ENCODE measurements at places on chromosomes 5 and 9.

- DNase-seq = no peak
Observed at GRCh38 chr9:75893106-75893505, 2.6 kb downstream of the PCSK5 start.

- no peak for DNase-seq
Observed at GRCh38 chr5:91386120-91386519, 3.0 kb upstream of the ARRDC3 start.

- DNase-seq = no peak
Observed at GRCh38 chr9:38285236-38285635, 107.3 kb upstream of the ALDH1B1 start.

- peak; percentile 87 for DNase-seq
Observed at GRCh38 chr5:14197056-14197455, 53.9 kb downstream of the TRIO start.

GRCh38 chr9:105087910-105088898 is 156.2 kb upstream of the SLC44A1 start:
- DNase-seq = no peak

GRCh38 chr9:104750185-104750767 is 2.8 kb downstream of the NIPSNAP3A start:
- no peak for DNase-seq

GRCh38 chr5:105836887-105837286 is 1833.8 kb downstream of the EFNA5 start:
- DNase-seq = no peak

- no peak for DNase-seq
Observed at GRCh38 chr5:129082225-129083136, 12.1 kb upstream of the ISOC1 start.

- DNase-seq = no peak
Observed at GRCh38 chr5:32100230-32100629, 73.9 kb downstream of the GOLPH3 start.

GRCh38 chr5:81530919-81531318 is 137.0 kb upstream of the ACOT12 start:
- DNase-seq = no peak

- no peak for DNase-seq
Observed at GRCh38 chr5:151456321-151456940, 9.0 kb downstream of the SLC36A1 start.

DNA sequence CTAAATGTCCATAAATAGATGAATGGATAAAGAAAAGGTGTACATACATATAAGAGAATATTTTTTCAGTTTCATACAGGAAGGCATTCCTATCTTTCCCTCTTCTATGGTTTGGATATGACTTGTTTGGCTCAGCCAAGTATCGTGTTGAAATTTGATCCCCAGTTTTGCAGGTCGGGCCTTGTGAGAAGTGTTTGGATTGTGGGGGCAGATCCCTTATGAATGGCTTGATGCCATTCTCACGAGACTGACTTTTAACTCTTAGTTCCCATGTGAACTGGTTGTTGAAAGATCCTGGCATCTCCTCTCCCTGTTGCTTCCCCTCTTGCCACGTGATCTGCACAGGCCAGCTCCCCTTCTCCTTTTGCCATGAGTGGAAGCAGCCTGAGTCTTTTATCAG is 421.1 kb upstream of the FTMT start:
- no peak for DNase-seq

DNA sequence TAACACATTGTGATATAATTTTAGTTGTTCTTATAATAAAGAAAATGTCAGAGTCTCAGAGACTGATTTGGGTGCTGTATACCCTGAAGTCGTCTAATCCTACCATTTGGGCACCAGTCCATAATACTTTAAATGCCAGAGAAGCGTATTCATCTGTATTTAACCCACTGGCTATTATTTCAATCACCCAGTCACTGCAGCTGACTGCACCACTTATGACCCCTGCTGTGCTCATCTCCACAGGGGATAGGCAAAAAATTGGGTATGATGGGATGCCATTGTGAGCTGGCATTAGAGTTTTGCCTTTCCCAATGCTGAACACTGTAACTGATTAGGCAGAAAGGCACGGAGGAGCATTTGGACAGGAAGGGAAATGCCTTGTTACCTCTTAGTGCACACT is 599.7 kb downstream of the CAAP1 start:
- DNase-seq = no peak

- no peak for DNase-seq
Observed at GRCh38 chr9:120886490-120886967, 9.5 kb upstream of the PHF19 start.

DNA sequence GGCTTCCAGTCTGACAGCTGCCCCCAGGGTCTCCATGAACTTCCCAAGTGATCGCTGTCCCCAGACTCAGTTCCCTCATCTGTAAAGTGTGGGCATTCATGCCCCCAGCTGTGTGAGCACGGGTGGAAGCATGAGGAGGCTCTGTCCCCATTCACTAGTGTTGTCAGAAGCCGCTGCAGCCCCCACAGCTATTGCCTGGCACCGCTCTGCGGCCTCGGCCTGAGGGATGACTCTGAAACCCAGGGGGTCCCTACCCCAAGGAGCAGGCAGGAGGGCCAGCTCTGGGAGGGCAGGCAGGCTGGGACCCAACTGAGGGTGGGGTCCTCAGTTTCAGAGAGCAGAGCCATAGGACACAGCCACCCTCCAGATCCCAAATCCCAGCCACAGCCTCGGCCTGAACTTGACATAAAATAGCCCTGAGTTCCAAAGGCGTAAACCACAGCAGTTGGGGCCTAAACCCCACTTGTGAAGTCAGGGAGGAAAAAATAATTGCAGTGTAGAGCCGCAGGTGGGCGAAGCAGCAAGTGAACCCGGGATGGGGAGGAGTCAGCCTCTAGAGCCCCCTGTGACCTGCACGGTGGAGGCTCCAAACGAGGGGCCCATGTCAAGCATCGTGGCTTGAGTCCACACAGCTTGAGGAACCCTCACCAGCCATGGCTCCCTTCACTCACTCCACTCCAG is 66.0 kb upstream of the ADAMTS2 start:
- no peak for DNase-seq

DNA sequence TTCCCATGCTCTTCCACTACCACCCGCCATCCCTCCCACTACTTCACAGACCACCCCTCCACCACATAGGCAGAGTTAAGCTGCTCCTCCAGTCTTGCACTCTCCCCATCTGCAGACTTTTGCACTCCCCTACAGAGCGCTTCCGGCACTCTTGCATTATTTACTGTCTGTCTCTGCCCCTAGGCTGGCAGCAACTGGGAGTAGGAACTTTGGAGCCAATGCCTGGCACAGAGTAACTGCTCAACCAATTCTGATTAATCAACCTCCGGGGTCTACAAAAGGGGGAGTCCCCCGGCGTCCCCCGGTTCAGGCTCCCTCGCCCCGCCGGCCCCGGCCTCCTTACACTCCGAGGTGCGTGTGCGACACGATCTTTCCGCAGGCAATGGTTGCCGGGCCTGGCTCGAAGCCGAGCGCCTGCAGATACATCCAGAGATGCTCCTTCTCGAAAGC is 498 bp downstream of the HAUS6 start:
- DNase-seq = peak; percentile 31

DNA sequence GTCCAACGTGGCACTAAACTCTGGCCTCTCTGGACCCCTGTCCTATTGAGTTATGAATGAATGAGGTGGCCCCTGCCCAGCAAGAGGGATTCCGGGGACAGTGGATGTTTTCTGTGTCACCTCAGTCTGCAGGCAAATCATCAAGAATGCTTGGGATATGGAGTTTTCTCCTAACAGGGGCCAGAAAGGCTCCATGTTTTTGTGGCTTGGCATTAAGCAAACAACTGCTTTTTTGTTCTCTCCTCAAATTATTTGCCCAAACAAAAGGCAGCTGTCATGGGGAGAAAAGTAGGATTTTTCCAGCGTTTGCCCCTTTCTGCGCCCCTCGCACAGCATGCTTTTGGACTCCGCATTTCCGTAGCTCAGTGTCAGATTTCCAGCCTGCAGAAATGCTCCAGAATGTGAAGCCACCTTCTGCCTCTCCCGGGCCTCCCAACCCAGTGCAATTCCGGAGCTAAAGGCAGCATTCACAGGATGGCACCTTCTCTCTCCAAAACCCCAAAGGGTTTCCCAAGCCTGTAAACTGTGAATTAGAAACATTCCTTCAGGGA is 553.3 kb downstream of the CCDC171 start:
- no peak for DNase-seq

- DNase-seq = peak; percentile 62
Observed at GRCh38 chr5:91384671-91385430, 1.7 kb upstream of the ARRDC3 start.

- DNase-seq = no peak
Observed at GRCh38 chr5:157463621-157464518, 3.9 kb downstream of the NIPAL4 start.

- DNase-seq = no peak
Observed at GRCh38 chr5:55923865-55924500, 70.8 kb downstream of the IL6ST start.

GRCh38 chr5:157860898-157861890 is 2.2 kb upstream of the CLINT1 start:
- DNase-seq = no peak

DNA sequence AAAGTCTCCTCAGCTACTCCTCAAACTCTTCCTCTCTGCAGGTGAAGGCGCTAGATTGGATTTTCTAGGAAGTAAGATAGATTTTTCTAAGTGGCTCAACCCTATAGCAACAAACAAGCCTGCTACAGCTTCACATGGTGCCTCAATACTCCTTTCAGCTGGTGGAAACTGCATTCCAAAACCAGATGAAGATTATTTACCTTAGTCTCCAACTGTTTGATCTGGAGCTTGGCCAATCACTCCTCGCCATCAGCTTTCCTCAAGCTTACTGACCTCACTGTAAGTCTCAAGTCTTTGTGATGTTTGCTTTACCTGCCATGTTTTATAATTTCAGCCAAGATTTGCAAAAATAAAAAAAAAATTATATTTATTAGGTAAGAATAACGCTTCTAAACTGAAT is 622.4 kb downstream of the CHSY3 start:
- no peak for DNase-seq

DNA sequence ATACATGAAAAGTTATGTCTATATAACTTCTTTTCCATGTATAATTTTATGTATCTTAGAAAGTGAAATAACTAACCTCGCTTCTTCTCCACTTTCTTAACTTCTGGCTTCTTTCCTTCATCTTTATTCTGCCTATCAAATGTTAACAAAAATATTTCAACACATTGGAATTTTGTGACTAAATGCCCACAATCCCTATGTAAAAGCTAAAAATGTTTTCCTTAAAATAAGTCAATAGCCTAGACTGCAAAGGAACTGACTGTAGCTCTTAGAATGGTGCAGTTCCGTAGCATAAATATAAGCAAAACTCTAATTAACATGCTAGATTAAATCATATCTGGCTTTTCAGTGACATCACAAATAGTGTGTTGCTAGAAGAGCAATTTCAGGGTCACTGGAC is 40.9 kb downstream of the PSIP1 start:
- no peak for DNase-seq

GRCh38 chr9:78430387-78430786 is 133.5 kb downstream of the PSAT1 start:
- DNase-seq = no peak

- DNase-seq = no peak
Observed at GRCh38 chr5:110255194-110255593, 471.3 kb downstream of the TMEM232 start.

DNA sequence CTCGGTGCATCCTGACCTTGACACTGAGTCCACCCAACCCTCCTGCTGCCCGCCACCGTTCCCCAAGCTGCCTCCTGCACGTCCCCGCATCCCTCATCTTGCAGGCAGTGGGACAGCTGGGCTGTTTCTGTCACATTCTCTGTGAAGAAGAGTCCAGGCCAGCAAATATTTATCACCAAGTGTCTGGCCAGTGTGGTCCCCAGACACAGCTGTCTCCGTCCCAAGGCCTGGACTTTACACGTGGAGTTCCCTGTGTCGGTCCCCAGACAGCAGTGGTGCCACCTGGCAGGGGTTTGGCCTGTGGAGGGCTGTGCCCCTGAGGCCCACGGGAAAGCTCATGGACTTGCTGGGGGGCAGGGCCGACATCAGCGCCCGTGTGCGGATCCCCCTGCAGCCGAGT is 9.2 kb upstream of the SLC12A7 start:
- no peak for DNase-seq

GRCh38 chr9:28909526-28909925 is 1336.2 kb upstream of the C9orf72 start:
- DNase-seq = no peak

GRCh38 chr9:107698779-107699178 is 209.2 kb upstream of the KLF4 start:
- DNase-seq = peak; percentile 61

- DNase-seq = no peak
Observed at GRCh38 chr5:38531518-38531917, 24.9 kb downstream of the LIFR start.

DNA sequence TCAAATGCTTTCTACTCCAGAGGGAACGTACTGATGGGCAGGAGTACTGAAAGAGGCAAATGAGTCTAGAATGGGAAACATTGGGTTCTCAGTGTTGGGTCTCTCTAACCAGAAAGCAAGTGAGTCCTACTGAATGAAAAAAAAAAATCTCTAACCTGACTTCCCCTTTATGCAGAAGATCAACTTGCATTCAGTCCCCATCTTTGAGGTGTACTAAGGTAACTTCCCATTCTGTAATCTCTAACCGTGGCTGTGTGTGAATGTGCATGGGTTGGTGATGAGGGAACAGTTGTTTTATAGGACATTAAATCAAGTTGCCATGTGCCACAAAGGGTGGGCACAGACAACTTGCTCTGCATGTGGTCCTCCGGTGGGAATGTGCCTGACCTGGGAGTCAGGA is 264.6 kb upstream of the CLINT1 start:
- no peak for DNase-seq

DNA sequence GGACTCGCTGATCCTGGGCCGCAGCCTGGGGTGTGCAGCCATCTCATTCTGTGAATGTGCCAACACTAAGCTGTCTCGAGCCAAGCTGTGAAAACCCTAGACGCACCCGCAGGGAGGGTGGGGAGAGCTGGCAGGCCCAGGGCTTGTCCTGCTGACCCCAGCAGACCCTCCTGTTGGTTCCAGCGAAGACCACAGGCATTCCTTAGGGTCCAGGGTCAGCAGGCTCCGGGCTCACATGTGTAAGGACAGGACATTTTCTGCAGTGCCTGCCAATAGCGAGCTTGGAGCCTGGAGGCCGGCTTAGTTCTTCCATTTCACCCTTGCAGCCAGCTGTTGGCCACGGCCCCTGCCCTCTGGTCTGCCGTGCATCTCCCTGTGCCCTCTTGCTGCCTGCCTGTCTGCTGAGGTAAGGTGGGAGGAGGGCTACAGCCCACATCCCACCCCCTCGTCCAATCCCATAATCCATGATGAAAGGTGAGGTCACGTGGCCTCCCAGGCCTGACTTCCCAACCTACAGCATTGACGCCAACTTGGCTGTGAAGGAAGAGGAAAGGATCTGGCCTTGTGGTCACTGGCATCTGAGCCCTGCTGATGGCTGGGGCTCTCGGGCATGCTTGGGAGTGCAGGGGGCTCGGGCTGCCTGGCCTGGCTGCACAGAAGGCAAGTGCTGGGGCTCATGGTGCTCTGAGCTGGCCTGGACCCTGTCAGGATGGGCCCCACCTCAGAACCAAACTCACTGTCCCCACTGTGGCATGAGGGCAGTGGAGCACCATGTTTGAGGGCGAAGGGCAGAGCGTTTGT is 19.9 kb downstream of the PTGES2 start:
- no peak for DNase-seq

- DNase-seq = peak; percentile 57
Observed at GRCh38 chr9:110188991-110189390, 19.0 kb downstream of the C9orf152 start.

- no peak for DNase-seq
Observed at GRCh38 chr5:113682497-113683136, 169.1 kb downstream of the YTHDC2 start.

GRCh38 chr9:107548298-107549142 is 59.0 kb upstream of the KLF4 start:
- no peak for DNase-seq

- no peak for DNase-seq
Observed at GRCh38 chr5:73363911-73364730, 84.5 kb downstream of the FOXD1 start.

Measured in NCI-H1417 (cell line).